Activated T-helper 9 cell treated with anti-CD3 and anti-CD28 coated beads, Interleukin-2, amount 50 U/mL, for 16 hours (primary cell): ENCODE measurements at places on chromosomes 3 and 15.

DNA sequence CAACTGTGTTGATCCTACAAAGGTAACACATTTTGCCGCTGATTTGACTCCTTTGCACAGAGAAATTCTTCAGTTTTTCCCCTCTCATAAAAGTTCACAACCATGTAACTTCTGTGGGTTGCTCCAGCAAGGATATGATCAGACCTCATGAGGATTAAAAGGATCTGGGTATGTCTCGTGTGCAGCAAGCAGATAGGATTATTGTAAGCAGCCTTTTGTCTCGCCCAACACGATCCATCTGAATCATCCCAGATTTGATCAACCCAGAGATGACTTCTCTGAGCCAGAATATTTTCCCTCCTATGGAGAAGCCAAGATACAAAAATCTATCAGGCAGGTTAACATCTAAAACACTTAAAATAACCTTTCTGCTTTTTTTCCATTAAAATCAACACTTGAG is 12.8 kb upstream of the BNIP2 start:
- DNase-seq: no peak

GRCh38 chr3:60456180-60456579 is 795.1 kb downstream of the FHIT start:
- no peak for DNase-seq

GRCh38 chr3:181425074-181425473 is 286.7 kb upstream of the SOX2 start:
- DNase-seq: no peak

DNA sequence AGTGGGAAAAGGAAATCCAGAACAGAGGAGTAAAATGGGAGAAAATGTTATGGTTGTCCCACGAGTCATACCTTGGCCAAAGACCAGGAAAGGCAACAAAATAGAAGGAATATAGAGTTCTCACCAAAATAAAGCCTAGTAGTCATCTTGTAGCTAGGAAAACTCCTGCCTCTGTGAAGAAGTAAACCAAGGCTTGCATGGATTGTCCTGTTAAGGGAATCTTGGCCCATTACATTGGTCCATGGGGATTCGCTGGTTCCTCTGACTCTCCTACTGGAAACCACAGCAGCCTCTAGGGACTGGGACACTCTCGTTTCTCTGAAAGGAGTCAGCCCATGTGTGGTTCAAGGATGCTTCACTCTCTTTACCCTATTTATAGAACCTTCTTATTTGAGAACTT is 62.9 kb upstream of the FNDC3B start:
- DNase-seq: no peak

- DNase-seq: no peak
Observed at GRCh38 chr3:23726811-23727548, 78.8 kb upstream of the UBE2E1 start.

DNA sequence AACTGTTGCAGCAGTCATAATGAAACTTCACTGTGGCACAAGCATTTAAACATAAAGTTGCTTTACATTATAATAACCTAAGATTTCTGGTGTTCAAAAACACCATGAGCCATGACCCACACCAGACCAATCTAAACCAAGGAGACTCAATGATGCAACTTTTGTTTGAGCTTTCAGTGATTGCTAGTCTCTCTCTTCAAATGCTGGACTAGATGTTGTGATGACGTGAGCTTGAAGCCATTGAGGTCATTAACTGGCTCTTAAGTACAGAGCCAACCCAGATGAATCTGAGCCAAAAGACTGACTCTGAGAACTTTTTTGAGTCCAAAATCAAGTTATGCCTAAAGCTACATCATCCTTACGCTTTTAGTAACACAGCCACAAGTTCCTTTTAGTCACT is 36.5 kb downstream of the ATR start:
- no peak for DNase-seq

- DNase-seq: no peak
Observed at GRCh38 chr3:116443191-116443661, 2.1 kb downstream of the LSAMP start.

GRCh38 chr3:165918657-165918979 is 81.4 kb upstream of the BCHE start:
- no peak for DNase-seq

GRCh38 chr15:68277131-68277602 is 378 bp upstream of the FEM1B start:
- DNase-seq: no peak

- DNase-seq: no peak
Observed at GRCh38 chr3:161568671-161569070, 72.1 kb downstream of the OTOL1 start.

DNA sequence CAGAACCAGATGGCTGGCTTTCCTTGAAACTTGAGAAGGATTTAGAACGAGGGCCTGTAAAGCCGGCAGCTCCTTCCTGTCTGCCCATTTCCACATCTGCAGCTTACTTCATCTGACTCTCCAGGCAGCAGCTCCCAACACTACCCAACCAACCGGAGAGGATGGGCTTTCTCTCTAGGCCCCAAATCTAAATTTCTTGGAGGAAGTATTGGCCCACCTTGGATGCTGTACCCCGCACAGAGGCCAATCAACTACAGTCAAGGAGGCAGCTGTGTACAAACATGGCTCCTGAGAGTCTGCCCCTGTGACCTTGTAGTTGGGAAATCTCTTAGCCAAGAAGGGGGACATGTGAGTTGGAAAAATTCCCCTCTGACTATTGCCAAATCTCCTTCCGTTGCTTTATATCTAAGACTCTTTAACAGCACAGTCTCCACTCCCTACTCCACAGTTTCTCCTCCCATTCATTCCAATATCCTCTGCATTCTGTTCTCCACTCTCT is 8.0 kb upstream of the ACAP2 start:
- no peak for DNase-seq

DNA sequence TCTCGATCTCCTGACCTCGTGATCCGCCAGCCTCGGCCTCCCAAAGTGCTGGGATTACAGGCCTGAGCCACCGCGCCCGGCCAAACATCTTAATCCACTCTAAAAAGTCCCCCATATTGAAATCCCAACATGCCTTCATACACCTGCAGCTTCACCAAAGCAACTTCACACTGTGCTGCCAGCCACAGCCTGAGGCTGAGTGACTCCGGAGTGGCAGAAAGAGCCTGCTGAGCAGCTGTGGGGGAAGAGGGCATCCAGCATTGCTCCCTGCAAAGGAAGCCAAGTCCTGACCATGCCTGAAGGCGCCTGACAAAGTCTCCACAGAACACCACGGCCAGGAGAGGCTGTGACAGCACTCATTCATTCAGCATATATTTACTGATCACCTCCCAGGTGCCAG is 21.6 kb upstream of the VGLL4 start:
- DNase-seq: no peak

DNA sequence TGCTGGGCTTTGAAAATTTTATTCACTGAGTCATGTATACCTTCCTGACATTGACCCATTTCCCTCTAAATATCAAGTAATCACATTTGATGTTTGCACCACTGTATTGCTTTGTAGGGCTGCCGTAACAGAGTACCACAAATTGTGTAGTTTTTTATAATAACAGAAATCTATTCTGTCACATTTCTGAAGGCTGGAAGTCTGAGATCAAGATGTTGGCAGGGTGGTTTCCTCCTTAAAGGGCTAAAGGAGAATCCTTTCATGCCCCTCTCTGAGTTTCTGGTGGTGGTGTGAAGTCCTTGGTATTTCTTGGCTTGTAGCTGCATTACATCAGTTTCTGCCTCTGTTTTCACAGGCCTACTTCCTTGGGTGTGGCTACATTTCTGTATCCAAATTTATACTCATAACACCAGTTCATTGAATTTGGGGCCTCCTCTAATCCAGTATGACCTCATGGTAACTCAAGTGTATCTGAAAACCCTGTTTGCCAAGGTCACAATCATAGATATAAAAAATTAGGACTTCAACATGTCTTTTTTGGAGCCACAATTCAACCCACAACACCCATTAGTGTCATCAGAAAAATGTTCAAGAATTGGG is 29.1 kb upstream of the ST6GAL1 start:
- DNase-seq: no peak

DNA sequence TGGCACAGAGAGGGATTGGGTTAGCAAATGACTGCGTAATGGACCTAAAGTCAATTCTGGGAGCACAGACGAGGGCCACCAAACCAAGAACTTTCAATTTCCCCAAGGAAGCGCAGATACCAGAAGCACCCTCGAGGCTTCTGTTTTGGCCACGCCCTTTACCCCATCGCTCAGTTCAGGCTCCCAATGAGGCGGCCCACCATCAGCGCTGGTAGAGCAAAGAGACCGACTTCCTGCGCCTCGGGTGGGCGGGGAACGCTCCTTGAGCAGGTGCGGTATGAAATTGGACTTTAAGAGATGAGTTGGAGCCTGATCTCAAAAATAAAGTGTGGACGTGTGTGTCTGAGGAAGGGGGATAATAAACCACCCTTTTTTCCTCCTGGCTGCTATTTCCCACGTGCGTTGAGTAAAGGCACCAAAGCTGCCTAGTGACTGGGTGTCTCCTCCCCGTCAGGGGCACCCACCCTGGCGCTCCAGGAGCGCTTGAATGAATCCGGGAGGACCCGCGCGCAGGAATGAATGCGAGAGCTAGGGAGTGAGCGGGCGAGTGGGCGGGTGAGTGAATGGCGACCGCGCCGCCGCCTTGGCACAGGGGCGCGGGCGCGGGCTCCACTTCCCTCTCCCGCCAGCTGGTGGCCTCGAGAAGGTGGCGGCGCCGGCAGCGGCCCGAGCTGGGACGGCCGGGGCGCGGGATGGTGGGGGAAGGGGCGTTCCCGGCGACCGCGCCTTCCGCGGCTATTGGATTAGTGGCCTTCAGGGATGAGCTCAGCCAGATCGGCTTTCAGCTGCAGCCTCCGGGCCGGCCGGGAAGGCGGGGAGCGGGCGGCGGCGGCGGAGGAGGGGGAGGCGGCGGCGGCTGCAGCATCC is at the start of gene SPSB4:
Gene SPSB4 (plus strand): TSS at position 772 of the 867 bp plus-strand sequence. CDS start 14,758 bp downstream, outside the sequence.
- no peak for DNase-seq

GRCh38 chr15:63896336-63897115 is 62.8 kb upstream of the HERC1 start:
- no peak for DNase-seq

- no peak for DNase-seq
Observed at GRCh38 chr3:144287001-144287400, 315.4 kb downstream of the DIPK2A start.

- DNase-seq: no peak
Observed at GRCh38 chr15:60651101-60651500, 172.2 kb upstream of the ICE2 start.

- no peak for DNase-seq
Observed at GRCh38 chr15:96442076-96442475, 111.6 kb downstream of the NR2F2 start.
